RPMI7951 (cell line): ENCODE measurements at places on chromosomes 4 and X. TPM values are rescaled to one million over a fixed set of nuclear protein-coding genes. Genes with fewer than 3 reads are reported as not detected.

The MAB21L2 gene
- 0.10 TPM in 1 of 2 replicates, not detected in the other for total RNA-seq

The COL25A1 gene
- total RNA-seq: not detected in 2 replicates

- DNase-seq: peak; percentile 88
These were observed 28.8 kb upstream of the PCSK1N start for GRCh38 chrX:48864210-48864609.

GRCh38 chr4:87848622-87849351 lies 16.0 kb downstream of the MEPE start:
- DNase-seq: peak; percentile 58

DNA sequence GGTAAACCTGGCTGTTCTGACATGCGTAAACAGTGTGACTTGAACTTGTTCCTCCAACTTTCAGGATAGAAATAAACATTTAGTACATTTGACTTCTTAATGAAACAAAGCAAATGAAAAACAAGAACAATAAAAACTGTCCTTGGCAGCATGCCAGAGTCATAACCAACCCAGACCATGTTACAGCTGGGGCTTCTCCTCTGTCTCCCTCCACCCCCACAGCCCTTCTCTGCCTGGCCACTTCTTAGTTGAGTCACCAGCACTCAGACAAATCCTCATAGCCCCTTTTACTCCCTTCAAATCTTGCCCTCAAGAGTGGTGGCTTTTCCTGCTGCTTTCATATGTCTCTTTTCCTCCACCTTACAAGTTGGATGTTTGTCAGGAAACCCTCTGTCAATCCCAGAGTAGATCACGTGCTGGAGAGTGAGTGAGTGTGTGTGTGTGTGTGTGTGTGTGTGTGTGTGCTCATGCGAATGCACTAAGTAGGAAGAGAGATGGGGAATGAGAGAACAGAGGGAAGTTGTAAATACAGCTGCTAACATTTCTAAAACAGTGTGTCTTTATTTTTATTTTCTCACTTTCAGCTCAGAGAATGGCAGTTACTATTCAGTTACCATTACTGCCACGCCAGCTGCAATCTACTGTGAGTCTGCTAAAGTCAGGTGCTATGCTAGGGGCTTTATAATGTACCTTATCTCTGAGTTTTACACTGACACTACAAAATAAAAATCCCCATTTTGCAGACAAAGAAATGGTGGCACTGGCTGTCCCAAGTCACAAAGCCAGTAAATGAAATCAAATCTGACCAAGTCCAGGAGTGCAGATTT lies 15.0 kb downstream of the SCARB2 start:
- peak; percentile 78 for DNase-seq

DNA sequence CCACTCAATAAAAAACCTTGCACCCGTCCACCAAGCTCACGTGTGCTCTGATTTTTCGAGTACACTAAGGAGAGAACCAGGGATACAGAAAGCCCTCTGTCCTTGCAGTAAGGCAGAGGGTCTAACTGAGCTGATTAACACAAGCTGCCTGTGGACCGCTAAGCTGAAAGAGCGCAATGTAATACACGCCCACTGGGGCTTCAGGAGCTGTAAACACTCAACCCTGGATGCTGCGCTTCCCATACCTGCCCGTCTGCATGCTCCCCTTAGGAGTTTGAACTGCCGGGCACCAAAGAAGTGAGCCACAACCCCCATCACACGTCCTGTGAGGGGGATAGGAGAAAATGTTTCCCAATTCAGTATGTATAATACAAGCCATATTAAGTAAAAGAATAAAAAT lies 664.8 kb downstream of the PCDH18 start:
- no peak for DNase-seq

The CLTRN gene
- total RNA-seq: 0.12 and 0.20 TPM in 2 replicates

GRCh38 chrX:124462931-124463330 lies 116.6 kb downstream of the SH2D1A start:
- no peak for DNase-seq
